ENCODE measurements at places on chromosomes 13 and 19.

GRCh38 chr19:30883071-30883470 is 466.2 kb downstream of the TSHZ3 start:
- DNase-seq: no peak

DNA sequence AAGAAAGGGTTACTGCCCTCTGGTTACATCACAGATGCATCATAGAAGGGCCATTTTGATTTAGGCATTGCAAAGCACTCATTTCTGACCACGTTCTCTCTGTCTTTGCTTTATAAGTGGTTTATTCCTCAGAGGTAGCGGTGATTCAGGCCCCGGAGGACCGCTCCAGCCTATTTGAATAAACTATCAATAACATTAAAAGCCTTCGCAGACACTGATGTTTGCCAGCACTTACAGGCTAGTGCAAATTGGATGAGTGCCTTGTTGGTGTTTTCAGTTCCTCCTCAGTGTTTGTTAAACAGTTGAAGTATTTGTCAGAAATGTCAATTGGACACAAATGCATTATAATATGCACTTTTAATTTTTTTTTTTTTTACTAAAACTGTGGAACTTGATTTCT is 120.2 kb downstream of the RXFP2 start:
- no peak for DNase-seq

DNA sequence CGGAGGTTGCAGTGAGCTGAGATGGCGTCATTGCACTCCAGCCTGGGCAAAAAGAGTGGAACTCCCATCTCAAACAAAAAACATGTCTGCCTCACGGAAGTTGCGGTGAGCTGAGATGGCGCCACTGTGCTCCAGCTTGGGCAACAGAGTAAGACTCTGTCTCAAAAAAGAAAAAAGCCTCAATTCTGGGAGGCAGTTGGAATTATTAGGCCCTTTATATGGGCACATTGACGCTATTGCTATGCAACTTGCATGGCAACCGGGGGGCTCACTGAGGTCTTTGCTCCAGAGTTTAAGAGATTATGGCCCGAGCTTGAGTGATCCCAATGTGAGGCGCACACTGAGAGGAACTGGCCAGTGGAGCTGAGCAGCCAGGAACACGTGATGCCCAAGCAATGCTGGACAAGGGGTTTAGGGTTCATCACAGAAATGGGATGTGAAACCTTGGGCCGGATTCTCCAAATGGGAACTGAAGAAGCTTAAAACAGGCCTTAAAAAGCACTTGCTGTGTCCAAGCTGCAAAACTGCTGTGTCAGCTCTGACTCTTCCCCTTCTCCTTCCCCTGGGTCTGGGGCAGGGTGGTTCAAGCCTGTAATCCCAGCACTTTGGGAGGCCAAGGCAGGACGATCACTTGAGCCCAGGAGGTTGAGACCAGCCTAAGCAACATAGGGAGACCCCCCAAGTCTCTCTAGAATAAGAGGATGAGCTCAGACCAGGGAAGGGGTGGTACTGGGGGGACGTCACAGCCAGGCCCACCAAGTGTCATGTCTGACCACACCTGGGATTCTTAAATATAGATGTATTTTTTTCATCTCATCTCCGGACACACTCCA is 2.5 kb downstream of the FTL start:
- DNase-seq: no peak

- no peak for DNase-seq
Measured at GRCh38 chr13:52010890-52011631, at the start of gene ATP7B. TSS of gene ATP7B (minus strand) at chr13:52011450. CDS start at chr13:52011337, 113 bp downstream.

DNA sequence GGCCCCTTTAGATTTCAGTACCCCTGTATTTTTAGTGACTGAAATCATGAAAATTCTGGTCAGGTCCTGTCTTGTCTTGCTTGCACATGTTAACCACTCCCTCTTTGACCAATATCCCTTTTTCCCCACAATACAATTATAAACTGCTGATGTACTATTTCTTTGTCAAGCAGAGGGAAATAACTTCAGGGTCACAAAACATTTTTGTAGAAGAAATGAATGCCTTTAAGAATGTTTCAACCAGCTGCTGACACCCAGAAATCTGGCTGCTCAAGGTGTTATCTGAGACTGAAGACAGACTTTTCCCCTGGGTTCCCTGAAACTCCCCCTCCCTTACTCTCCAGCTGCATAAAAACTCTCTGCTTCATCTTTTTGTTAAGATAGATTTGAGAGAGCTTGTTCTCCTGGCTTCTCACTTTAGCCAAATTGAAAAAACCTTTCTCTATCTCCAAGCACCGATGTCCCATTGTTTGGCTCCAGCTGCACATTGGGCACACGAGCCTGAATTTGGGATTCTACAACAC is 18.4 kb upstream of the ACOD1 start:
- no peak for DNase-seq

GRCh38 chr13:37878496-37878895 is 8.9 kb upstream of the TRPC4 start:
- DNase-seq: no peak

GRCh38 chr19:9041023-9041422 is 30.8 kb upstream of the MUC16 start:
- no peak for DNase-seq

DNA sequence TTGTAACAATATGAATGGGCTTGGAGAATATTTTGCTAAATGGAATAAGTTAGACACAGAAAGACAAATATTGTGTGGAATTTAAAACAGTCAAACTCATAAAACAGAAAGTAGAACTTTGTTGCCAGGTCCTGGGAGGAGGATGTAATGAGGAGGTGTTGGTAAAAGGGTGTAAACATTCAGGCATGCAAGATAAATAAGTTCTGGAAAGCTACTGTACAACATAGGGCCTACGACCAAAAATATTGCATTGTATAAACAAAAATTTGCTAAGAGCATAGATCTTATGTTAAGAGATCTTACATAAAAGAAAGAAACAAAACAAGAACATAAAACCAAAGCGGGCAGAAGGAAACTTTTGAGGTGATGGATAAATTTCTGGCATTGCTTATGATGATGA is 1907.8 kb upstream of the PCDH20 start:
- no peak for DNase-seq

DNA sequence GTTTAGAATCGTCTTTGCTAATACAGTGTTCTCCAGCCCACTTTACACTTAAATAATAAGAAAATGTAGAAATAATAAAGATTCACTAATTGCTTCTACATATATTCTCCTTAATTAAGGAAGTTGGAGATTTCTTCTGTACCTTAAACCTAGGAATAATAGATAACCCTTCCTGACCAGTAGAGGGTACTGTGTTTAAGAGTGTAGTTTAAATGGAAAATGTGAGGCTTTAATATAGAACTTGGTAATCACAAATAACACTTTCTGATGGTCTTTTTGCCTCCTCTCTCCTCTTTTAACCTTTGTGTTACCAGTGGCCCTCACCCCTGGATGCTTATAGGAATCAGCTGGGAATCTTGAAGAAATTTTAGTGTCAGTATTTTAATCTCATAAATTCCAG is 20.7 kb downstream of the POMP start:
- no peak for DNase-seq

All from activated B cell treated with CpG ODN at 0.5 μM for 24 hours (primary cell).